BJ (cell line): ENCODE measurements at places on chromosomes 6 and 20. TPM values are rescaled to one million over a fixed set of nuclear protein-coding genes. Genes with fewer than 3 reads are reported as not detected.
A peak's percentile ranks its signal among the peaks of the same experiment; 100 is the strongest.

DNA sequence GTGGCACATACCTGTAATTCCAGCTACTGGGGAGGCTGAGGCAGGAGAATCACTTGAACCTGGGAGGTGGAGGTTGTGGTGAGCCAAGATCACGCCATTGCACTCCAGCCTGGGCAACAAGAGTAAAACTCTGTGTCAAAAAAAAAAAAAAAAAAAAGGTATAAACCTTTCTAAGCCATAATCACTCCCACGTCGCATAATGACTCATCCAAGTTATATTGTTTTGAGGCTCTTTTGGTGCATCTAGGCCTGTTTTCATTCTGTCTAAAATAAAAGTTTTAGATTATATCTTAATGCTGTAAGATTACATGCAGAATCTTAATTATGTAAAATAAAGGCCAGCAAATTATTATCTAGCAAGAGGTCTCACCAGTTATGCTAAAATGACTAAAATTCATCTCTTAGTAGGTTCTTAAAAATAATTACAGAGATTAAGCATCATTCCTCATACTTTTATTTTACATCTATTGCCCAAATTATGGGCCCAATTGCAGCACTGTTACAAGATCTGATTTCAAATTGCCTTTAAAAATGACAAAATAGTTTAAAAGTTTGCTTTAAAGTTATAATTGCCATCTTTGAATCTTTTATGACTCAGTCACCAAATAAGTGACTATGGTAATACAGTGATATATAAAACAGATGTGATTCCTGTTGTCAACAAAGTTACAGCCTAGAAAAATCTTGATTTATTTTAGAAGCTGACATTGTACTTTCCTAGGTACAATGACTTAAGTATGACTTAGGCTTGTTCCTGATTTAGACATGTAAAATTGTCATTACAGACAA is 10.4 kb upstream of the SUMO4 start:
- peak; percentile 31 for DNase-seq

DNA sequence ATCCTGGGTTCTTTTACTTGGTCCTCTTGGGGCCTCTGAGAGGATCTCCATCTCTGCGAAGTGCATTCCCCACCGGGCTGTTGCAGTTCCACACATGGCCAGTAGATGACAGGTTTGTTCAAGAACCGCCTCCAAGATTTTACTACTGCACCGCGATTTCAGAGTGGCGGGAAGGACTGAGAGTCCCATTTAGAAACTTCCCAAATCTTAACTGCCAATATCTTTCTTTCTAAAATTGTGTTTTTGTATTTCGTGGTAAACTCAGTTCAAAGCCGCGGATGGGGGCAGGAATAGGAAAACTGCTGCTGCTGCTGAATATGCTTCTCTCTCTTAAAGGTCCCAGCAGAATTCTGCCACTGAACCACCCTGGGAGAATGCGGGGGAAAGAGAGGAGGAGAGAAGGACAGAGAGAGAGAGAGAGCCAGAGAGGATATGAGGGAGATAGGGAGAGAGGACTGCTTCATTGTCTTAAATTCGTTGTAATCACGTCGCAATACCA is 8.6 kb upstream of the BTNL2 start:
- DNase-seq, result no peak

- DNase-seq, result peak; percentile 70
Measured at GRCh38 chr20:36835453-36836198, 40.3 kb upstream of the TLDC2 start.

DNA sequence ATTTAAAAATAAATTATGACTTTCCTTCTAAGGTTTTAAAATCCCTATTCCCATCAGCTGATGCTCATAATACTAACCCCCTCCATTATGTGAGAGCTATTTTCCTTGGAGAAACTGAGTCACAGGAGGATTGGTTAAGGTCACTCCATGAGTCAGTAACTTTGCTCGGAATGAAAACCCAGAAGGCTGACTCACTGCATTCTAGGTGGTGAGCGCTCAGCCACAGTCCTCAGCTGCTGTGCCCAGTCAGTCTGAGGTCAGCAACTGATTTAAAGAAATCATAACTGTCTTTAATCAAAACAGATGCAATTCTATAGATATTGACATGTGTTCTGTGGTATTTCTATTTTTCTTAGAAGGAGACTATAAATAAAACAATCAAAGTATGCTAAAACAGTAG is 359.2 kb downstream of the GJA1 start:
- DNase-seq, result peak; percentile 72

CAPN11 gene
- polyA plus RNA-seq, result 0.04 TPM in 1 of 2 replicates, not detected in the other
